ENCODE measurements at places on chromosomes 6 and 20.

DNA sequence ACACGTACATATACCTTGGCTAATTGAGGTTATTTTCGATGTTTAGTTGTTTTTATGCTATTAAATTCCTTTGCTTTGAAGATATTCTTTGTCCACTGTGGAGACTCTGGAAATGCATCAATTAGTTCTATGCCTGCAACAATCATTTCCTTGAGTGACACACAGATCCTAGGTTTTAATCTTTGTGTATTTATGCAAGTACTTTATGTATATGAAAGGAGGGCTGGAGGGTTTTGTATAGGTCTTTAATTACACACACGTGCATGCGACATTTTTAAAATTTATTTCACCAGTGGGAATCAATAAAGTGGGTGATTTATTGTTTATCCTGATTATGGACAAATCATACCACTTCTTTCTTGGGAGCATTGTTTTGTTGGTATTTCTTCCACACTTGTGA, 57.3 kb downstream of the ZFAND3 start:
- no peak for DNase-seq

DNA sequence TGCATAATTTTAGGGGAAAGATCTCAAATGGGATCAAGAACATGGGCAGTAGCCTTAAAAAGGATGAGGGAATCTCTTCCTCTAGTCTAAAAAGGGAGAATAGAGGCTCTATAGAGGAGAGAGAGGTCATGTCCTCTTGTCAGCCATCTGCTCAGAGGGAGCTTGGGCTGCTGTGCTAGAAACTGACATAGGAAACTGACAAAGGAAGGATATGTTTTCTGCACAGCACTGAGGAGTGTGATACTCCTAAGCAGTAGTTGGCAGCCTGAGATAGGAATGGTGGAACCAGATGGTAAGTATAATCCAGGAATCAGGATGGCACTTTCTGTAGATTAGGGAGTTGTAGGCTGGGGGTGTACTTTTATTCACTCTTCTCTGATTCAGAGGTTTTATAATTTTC, 59.2 kb downstream of the PTPRA start:
- DNase-seq = peak; percentile 49

DNA sequence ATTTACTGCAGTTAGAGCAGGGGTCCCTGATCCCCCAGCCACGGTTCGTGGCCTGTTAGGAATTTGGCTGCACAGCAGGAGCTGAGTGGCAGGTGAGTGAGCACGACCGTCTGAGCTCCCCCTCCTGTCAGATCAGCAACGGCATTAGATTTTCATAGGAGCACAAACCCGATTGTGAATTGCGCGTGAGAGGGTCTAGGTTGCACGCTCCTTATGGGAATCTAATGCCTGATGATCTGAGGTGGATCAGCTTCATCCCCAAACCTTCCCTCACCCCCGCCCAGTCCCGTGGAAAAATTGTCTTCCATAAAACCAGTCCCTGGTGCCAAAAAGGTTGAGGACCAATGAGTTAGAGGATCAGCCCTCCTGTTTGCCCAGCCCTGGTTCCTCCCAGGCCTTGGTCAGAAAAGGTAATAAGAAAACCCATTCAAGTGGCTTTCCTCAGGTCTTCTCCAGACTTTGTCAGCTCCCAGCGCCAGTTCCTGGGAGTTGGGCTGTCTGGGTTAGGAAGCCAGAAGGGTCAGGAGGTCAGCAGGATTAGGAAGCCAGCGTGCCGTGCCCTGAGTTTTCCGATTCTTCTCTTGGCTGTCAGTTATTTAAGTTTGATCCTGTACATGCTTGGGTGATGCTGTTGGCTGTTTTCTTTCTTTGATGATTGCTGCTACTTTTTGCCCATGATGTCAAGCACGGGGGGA, 139.9 kb upstream of the PMEPA1 start:
- no peak for DNase-seq

DNA sequence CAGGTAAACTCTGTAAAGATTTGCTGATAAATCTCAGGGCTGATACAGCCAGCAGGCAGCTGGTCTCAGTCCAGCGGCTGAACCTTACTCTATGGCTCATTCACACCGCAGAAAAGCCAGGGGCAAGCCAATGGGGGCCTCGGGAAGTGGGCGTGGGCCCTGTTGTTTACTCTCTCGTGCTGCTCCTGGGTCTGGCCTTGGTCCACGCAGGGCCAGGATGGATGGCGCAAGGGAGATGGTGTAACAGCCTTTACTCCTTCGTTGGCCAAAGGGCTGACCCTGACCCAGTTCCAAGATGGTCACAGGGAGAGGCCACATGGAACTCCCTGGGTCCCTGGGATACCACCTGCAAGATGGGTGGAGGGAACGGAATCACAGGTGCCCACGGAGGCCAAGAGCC, 16.2 kb downstream of the KCNK17 start:
- DNase-seq = no peak

DNA sequence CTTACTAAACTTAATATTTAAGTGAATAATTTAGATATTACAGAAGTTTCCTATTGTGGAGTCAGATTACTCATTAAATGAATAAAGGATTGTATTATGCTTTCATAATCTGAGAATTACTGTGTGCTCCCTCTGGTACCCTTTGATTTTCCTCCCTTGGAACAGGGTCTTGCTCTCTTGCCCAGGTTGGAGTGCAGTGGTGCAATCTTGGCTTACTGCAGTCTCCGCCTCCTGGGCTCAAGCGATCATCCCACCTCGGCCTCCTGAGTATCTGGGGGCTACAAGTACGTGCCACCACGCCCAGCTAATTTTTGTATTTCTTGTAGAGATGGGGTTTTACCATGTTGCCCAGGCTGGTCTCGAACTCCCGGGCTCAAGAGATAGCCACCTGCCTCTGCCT, 9.6 kb downstream of the WTAP start:
- no peak for DNase-seq

- DNase-seq = no peak
These were observed 49.0 kb downstream of the SYNJ2 start for GRCh38 chr6:158030380-158031300.

DNA sequence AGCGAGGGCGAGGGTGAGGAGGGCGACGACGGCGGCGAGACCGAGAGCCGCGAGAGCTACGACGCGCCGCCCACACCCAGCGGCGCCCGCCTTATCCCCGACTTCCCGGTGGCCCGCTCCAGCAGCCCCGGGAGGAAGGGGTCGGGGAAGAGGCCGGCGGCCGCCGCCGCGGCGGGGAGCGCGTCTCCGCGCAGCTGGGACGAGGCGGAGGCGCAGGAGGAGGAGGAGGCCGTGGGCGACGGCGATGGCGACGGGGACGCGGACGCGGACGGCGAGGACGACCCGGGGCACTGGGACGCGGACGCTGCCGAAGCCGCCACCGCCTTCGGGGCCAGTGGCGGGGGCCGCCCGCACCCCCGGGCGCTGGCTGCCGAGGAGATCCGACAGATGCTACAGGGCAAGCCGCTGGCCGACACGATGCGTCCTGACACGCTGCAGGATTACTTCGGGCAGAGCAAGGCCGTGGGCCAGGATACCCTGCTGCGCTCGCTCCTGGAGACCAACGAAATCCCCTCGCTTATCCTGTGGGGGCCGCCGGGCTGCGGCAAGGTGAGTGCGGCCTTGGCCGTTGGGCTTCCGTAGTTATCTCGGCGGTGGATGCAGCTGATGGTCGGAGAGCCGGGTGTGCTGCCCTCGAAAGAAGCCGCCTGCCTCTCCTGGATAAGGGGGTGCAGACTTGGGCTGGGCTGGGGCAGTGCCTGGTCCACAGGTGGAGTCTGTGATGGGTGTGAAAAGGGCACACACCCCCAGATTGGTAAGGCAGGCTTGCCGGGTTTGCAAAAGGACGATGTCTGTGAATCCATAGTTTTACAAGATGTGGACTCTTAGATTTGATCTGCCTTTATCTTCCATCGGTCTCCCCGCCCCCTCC, 938 bp downstream of the WRNIP1 start:
- no peak for DNase-seq

DNA sequence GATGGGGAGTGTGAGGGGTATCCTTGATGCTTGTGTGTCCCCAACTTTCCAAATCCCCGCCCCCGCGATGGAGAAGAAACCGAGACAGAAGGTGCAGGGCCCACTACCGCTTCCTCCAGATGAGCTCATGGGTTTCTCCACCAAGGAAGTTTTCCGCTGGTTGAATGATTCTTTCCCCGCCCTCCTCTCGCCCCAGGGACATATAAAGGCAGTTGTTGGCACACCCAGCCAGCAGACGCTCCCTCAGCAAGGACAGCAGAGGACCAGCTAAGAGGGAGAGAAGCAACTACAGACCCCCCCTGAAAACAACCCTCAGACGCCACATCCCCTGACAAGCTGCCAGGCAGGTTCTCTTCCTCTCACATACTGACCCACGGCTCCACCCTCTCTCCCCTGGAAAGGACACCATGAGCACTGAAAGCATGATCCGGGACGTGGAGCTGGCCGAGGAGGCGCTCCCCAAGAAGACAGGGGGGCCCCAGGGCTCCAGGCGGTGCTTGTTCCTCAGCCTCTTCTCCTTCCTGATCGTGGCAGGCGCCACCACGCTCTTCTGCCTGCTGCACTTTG, at the start of gene TNF:
TSS of gene TNF (plus strand) at position 231 of the 567 bp plus-strand sequence. CDS start at position 408, 177 bp downstream.
- no peak for DNase-seq

- no peak for DNase-seq
These were observed 58.9 kb downstream of the KIZ start for GRCh38 chr20:21184819-21185218.

GRCh38 chr6:30847971-30848436, 36.3 kb upstream of the DDR1 start:
- no peak for DNase-seq

Measured in dermis microvascular lymphatic vessel endothelial cell (primary cell).